ENCODE measurements at places on chromosomes 7 and 10. TPM values are rescaled to one million over a fixed set of nuclear protein-coding genes. Genes with fewer than 3 reads are reported as not detected.

DNA sequence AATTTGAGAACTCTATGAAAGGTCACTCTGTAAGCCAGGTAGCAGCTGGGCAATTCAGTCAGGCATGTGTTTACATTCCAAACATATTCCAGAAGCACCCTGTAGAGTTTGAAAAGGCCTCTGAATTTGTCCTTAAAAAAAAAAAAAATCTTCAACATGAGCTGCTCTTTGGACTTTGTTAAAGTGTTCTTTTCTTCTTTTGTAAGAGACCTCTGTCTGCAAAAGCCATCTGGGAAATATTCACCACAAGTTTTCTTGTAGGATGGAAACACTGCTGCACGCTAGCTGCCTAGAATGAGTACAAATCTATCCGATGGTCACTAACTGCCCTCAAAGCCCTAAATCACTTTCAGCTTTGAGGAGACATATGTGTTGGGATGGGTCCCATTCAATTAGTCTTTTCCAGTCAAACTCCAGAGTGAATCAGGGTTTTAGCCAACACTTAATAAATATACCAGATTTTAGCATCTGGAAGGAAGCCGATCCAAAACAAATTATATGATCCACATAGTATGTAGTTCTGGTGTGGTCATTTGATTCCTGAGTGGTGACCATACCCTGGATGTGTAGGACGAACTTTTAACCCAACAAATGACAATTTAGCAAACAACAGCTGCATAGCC is 85.9 kb downstream of the CD36 start:
- no peak for DNase-seq

- DNase-seq = no peak
Measured at GRCh38 chr7:73715648-73716317, 3.7 kb downstream of the STX1A start.

DNA sequence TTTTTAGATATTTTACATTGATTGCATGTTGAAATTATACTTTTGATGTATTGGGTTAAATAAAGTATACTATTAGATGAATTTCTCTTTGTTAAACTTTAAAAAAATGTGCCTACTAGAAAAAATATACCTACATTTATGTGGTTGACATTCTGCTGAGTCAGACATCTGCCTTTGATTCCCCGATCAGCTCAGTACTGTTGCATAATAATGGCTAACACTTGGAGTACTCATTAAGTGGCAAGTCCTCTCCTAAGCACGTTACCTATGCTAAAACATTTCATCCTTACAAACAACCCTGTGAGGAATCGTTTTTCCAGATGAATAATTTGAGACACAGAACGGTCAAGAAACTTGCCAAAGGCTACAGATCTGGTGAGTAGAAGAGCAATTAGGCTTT is 14.0 kb upstream of the SEM1 start:
- no peak for DNase-seq

- DNase-seq = no peak
Measured at GRCh38 chr7:126845331-126845730, 407.4 kb downstream of the GRM8 start.

PPP1R17 gene
- not detected for total RNA-seq

HACD1 gene
- 3.0 TPM for total RNA-seq

DNA sequence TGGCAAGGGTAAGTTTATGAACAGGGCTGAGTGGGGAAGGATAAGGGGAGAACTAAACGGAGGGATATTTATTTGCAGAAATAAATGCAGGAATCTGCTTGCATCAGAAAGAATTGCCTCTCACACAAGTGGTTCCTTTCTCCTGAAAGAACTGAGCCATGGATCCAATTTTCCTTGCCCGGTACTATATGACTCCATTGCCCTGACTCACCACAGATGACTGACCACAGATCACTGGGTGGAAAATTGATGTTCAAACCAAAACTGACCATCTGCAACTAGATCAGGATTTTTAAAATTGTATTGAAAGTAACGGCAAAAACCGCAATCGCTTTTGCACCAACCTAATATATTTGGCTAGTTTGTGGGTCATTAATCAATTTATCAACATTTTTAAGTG is 6.2 kb upstream of the MACC1 start:
- no peak for DNase-seq

- no peak for DNase-seq
Measured at GRCh38 chr10:42932735-42933447, 144.0 kb upstream of the RET start.
